Cortex of kidney (tissue), 1 donor: ENCODE measurements at places on chromosomes 7 and 10.

- DNase-seq = no peak
Measured at GRCh38 chr10:96491303-96491702, 22.4 kb downstream of the TLL2 start.

DNA sequence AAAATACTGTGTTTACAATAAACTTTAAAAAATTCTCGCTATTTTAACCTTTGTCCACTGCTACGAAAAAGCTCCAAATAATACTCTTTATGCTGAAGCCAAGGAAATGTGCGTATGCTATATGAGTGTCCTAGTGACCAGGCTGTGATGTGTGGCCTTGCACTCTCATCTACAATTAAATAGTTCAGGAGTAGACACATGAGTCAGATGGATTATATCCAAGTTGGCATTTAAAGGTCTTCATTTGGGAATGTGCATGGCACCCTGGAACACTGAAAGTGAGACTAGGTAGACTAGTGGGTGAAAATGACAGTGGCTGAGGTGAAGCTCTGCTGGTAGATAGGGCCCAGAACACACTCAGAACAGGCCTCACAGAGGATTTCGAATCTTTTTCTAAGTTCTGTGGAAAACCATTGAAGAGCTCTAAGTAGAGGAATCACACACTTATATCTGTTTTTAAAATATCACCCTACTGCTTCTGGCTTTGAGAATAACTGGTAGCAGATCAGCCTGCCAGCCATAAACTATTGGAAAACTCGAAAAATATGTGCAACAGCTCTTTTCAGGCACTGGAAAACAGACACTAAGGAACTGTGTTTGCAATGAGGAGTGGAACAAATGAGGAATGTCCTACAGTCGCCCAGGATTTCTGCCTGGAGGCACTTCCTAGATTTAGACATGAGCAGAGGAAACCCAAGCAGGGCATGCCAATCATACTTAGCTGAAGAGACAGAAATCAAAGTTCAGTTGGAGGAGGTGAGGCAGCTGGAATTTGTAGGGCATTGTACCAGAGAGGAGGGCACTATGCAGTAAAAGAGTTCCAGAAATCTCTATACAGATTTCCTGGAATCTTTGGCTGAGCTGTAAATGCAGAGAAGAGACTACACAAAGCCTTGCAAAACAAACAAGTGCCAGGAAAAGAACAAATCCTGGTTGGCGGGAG lies 603.8 kb upstream of the LRRTM3 start:
- DNase-seq = no peak

DNA sequence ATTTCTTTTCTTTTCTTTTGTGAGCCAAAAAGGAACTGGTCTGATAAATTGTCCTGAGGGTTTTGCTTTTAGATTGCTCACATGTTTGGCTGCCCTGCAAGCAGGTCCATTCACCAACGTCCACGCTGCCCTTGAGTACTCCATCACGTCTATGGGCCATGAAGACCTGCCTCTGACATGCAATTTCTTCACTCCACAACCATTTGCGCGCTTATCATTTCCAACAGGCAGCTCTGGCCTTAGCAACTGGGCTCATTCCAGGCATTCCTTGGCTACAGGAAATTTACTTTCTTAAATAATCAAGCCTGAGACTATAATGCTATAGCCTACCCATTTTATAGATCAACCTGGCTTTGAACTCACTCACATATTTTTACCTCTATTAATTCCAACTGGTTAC lies 408.3 kb upstream of the C7orf33 start:
- DNase-seq = no peak

- DNase-seq = no peak
Measured at GRCh38 chr10:93554760-93555432, 11.6 kb upstream of the FFAR4 start.

- no peak for DNase-seq
Measured at GRCh38 chr10:17872191-17873091, 63.3 kb downstream of the MRC1 start.

DNA sequence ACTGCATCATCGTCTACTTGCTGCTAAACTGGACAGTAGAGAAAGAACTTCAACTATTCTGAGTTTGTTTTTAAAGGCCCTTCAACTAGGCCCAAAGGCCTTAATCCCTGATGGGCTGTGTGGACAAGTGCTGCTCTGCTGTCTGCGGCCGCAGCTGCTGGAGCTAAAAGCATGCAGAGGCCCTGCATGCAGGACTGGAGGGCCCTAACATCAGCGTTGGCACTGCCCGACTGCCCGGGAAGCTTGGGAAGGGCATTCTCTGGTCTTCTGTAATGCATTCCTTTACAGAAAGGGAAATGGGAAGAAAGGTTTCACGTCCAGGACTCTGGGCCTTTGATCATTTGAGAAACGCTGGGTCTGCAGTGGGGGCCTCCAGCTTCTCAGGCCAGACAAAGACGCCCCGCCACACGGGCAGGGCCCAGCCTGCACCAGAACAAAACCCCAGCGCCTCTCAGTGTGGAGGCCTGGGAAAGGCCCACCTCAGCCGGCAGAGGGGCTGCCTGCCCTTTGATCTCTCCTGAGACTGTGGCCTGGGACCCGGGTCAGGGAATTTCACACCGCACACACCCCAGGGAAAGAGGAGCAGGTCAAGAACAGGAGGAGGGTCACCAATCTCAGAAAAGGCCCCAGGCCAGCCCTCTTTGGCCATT lies 229.3 kb downstream of the DNAJB6 start:
- DNase-seq = no peak

DNA sequence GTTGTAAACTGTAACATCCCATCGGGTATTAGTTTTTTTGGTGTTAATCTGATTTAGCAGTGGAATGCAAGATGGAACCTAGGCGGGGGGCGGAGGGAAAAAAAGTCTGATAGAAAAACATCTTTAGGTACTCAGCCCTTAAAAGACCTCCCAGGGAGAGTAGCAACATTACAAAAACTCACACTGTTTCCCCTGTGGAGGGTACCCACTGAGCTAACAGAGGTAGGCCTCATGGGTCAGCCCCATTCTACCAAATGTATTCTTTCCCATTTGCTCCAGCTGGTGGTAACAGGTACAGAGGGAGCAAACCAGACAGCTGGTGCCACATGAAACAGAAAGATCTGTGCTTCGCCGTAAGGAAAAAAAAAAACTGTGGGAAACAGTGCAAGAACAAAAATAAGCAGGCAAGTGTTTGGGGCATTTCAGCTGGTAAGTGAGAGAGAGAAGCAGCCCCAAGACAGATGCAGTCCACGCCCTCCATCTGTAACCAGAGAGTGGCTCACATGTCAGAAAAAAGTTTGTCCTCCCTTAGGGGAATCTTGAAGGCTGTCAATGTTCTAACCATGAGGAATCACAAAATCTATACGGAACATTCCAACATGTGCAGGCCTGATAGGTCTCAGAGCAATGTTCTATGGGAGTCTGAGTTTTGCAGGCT lies 65.3 kb downstream of the HOXA1 start:
- DNase-seq = no peak

- DNase-seq = no peak
Measured at GRCh38 chr10:114868870-114869519, 47.4 kb downstream of the FHIP2A start.

GRCh38 chr10:5406918-5407317 lies 2.3 kb upstream of the TUBAL3 start:
- DNase-seq = no peak

- DNase-seq = no peak
Measured at GRCh38 chr7:47873762-47874161, 74.5 kb downstream of the PKD1L1 start.

- DNase-seq = no peak
Measured at GRCh38 chr7:38731215-38731614, 100.0 kb upstream of the AMPH start.

GRCh38 chr10:124560377-124561105 lies 98.9 kb downstream of the LHPP start:
- DNase-seq = no peak

- DNase-seq = no peak
Measured at GRCh38 chr10:33334153-33334804, at the start of gene NRP1. Gene NRP1 (minus strand): TSS chr10:33334667. CDS start chr10:33334382, 285 bp downstream.
